ENCODE measurements at places on chromosomes 3 and 15.
A peak's percentile ranks its signal among the peaks of the same experiment; 100 is the strongest.

DNA sequence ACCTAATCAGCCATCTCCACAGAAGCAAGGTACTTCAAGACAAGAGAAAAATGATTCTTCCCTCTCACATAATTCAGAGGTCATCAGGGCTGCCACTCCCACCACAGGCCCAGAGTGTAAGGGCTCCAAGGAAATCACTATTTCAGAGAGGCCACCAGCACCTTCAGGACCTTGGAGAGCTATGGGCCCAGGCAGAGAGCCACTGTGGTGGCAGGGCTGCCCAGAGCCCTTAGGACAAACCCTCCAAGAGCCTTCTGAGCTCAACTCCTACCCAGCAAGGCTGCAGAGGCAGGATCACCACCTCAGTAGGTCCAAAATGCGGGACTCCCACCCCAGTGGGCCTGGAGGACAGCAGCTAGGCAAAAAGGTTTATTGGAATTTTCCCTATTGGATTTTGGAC is 17.9 kb upstream of the FAN1 start:
- no peak for DNase-seq

DNA sequence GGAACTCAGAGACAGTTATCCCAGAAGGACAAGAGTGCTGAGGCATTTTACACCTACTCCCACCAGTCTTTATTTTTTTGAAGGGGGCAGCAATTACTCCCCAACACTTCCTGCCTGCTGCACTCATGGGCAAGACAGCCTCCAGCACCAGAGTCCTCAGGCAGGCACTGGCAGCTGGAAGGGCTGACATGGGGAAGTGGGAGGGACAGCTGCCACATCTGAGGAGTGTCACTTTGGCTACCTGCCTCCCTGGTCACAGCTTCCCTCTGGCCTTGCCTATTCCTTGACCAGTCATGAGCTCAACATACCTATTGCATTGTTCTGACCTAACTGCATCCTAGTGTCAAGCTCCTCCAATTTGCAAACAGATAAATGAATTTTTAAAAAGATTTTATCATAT is 10.2 kb upstream of the LACTB start:
- no peak for DNase-seq

- DNase-seq, result no peak
Measured at GRCh38 chr15:75194397-75194796, 7.3 kb upstream of the C15orf39 start.

DNA sequence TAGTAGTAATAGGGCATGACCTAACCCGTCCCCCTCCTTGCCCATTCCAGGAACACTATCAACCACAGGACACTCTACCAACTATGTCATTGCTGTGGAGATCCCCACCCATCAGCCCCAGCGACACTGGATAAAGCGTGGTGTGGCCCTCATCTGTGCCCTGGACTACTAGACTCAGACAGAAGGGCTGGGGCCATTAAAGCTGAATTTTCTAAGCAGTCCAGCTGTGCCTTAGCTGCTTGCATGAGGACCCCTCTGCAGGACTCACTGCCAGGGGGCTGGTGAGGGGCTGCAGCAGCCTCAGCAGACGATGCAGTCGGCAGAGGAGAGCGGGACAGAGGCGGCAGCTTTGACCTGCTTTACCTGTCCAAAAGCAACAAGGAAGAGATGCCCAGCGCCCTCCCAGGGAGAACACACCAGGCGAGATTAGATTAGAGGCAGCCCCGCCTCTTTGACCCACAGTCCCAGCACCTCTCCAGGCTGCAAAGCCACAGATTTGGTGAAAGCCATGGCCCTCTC is 44.6 kb downstream of the SEMA3G start:
- no peak for DNase-seq

- DNase-seq, result peak; percentile 55
Measured at GRCh38 chr15:90592131-90592881, 62.6 kb downstream of the CRTC3 start.

DNA sequence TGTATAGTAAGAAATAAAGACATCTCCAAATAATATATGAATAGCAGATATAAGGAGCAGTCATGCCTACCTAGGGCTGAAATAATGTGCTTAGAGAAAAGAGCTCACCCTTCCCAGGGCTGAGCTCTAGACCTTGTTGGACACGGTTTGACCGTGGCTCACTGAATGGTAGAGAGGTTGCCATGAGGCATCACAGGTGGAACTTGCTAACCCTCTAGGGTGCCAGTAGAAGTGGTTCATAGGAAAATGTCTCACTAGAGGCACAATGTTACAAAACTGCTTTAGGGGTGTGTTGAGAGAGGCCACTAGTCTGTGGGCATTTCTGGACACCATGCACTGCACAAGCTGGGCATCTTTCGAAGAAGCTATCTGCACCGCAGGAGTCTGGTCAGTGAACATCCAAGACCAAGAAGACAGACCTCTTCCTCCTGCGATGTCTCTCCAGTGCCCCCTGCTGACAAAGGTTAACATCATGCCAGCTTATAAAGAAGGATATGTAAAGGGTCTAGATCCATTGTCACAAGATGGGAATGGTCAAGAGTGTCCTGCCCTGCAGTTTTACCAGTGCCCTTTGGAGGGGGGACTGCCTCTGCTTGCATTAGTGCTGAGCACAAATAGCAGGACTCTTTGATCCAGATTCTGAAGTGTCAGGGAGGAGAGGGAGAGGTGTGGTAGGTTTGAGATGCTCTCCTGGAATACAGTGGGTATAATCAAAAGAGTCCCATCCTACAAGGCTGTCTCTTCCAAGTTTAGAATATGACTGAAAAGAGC is 266.8 kb downstream of the ZNF385D start:
- peak; percentile 13 for DNase-seq

GRCh38 chr15:69265347-69265955 is 33.3 kb upstream of the PAQR5 start:
- DNase-seq, result peak; percentile 49

DNA sequence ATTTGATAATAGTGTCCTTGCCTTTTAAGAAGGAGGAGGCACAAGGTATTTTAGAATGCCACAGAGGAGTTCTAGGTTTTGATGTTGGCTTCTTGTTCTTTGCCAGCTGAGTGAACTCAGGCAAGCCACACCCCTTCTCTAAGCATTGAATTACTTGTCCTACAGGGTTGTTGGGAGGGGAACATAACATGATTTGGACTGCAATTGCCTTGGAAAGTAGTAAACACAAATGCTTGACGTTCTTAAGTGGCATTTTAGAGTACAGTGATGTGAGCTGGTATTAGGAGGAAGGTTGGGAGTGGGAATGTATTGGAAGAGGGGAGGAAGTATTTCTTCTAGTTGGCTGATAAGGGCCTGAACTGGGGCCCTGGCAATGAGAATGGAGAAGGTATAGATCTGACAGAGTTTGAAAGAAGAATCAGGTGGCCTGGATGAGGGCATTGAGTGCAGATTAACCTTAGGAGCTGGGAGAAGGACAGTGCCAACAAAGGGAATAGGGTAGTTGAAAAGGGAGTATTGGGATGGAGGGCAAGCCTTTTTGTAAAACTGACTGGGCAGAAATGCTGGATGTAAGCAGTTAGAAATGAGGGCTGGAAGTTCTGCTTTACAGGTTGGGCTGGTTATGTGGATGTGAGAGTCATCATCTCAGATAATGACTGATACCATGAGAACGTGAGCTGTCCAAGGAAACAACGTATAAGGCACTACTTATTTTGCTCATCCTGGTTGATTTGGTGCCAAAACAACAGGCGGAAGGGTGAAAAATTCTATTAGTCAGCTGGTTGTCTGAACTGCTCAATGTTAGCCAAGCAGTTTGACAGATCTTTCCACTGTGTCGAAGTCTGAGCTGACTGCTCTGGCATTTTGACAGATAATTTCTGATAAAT is 16.7 kb downstream of the KAT2B start:
- DNase-seq, result peak; percentile 50

- DNase-seq, result no peak
Measured at GRCh38 chr3:171228240-171228639, 201.7 kb upstream of the SLC2A2 start.

DNA sequence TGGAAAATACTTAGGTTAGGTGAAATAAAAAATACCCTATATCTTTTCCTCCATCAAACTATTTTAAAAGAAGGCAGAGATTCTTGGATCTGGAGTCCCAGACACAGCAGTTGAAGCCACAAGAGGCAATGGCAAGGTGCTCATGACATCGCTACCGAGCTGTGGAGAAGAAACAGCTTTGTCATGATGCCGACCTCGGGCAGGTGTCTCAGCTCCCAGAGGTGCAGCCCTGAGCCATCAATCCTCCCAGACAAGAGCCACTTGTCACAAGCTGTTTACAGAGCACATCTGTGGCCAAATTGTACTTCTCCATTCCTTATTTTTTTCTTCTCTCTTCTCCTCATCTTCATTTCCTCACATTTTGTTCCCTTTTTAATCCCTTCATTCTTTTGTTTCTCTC is 50.8 kb downstream of the GPR176 start:
- no peak for DNase-seq

DNA sequence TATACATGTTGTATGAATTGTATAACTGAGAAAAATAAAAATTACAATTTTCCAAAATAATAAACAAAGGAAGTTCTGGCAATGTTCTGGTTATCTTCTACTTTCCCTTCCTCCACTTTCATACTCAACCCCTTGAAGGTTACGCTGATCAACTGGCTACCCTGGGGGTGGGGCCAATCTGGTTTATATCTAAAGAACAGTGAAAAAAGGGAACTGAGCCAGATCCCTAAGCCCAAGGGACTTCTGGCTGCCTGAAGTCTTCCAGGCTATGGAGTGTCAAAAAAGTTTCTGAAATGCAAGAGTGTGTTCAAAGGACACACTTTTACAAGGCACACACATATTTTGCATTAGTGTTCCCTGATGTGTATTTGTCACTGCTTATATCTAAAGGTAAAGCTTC is 591.9 kb downstream of the ROBO1 start:
- no peak for DNase-seq

- DNase-seq, result no peak
Measured at GRCh38 chr3:195838714-195839113, 27.0 kb upstream of the MUC4 start.

DNA sequence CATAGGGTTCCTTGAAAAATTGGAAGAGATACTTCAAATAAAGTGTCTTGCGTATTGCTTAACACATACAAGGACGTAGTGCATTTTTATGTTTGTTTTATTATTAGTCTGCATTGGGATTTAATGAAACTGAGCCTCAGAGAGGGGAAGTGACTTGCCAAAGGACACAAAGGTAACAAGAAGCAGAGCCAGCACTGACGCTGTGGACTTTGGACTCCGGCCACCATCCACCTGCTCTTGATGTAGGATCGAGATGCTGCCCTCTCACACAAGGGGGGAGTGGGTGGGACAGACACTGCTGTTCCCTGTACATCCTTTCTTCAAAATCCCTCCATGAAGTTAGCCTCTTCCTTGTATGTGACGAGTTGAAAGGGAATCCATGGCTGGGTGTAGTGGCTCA is 435.4 kb upstream of the RGMA start:
- DNase-seq, result no peak

DNA sequence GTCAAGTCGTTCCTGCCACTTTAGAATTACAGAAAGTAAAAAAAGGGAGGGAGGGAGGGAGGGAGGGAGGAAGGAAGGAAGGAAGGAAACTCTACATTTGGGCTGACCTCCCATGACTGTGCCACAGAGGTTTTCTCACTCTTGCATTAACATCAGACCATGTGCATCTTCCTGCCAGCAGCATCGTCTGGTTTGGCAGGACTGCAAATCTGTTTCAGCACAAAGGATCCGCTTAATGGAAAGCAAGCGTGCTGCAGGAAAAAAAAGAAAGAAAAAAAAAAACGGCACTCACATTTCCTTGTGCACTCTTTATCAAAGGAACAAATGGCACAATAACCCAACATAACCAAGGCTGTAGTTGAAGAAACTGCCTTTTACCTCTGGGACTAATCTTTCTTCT is 148.8 kb upstream of the HES1 start:
- no peak for DNase-seq

- no peak for DNase-seq
Measured at GRCh38 chr3:197340521-197340871, 42.1 kb upstream of the DLG1 start.

GRCh38 chr15:62119874-62120273 is 45.2 kb downstream of the C2CD4B start:
- no peak for DNase-seq

DNA sequence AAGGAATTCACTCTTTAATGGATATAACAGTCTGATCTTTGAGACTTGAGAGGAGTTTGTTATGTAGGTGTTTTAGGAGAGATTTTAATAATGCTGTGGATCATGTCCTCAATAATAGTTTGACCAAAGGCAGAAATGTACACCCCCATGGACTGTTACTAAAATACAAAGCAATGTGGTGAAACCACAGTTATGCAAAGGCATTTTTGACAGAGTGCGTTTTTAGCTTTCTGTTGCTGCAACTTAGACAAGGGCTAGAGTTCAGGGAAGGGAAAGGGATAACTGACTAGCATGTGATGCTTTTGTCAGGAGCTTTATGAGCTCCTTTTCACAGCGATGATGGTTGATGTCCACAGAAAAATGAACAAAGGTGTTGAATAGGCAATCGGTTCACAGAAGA is 3.6 kb upstream of the STARD5 start:
- peak; percentile 67 for DNase-seq

GRCh38 chr3:15470261-15470660 is 42.9 kb downstream of the EAF1 start:
- DNase-seq, result no peak

GRCh38 chr15:94293411-94294402 is 62.3 kb downstream of the MCTP2 start:
- no peak for DNase-seq

All from inflammatory macrophage treated with lipopolysaccharide for 4 hours (primary cell).